OCI-LY7 (cell line): ENCODE measurements at places on chromosomes 1 and 21. TPM values are rescaled to one million over a fixed set of nuclear protein-coding genes. Genes with fewer than 3 reads are reported as not detected.

The GALE gene
- 16.0 and 16.8 TPM in 2 replicates for total RNA-seq

The PRELP gene
- total RNA-seq: not detected in 2 replicates

The SLC25A24 gene
- not detected in 2 replicates for total RNA-seq

GRCh38 chr1:205791568-205792180, 16.4 kb upstream of the RAB29 start:
- DNase-seq: peak; percentile 70

GRCh38 chr1:209710847-209711246, 6.2 kb downstream of the HSD11B1 start:
- no peak for DNase-seq

DNA sequence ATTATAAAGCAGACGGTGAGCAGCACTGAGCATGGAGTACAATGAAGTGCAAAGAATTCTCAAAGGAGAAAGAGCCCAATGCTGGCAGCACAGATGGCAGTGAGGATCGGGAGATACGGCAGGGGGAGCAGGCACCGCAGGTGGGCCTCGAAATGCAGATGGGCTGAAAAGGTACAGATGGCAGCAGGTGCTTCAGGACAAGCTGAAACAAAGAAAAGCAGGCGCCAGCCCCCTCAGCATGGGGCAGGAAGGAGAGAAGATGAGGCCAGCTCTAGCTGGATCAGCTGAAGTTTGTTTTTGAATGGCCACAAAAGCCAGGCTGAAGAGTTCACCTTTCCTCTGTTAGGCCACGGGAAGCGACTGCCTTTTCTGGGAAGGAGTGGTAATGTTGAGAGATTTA, 7.7 kb downstream of the CFAP298 start:
- DNase-seq: no peak

DNA sequence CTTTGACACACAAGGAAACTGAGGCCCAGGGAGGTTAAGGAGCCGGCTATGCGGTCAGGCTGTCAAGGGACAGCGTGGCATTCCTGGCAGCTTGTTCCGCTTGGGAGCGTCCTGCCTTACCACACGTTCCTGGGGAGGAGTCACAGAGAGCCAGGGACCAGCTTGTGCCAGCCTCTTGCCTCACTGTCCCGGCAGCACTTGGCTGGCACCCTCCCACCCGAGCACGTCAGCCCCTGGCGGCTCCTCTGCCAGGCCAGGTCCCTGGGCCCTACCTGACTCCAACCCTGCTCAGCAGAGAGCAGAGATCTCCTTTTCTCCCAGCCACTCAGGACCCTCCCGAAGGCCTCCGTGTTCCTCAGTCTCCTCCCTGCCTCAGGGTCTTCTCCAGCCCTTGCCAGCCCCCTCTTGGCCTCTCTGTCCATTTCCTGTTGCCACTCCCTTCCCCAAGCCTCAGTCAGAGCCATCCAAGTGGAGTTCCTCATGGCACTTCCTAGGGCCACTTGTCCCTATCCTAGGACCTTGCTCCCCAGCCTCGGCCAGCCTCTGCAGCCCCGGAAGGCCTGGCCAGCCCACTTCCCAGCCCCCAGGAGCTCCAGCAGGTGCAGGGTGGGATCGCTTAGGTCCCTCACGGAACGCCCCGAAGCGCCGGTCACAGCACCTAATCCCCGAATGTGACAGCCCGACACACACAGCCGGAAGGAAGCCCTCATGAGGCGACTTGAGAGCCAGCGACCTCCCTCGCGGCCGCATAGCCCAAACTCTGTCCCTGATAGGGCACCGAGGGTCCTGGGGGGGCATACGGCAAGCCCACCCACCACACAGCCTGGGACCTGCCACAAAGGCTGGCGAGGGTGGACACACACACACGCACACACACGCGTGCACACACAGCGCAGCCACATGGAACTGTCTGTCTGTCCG, 130.3 kb downstream of the CASZ1 start:
- DNase-seq: no peak

DNA sequence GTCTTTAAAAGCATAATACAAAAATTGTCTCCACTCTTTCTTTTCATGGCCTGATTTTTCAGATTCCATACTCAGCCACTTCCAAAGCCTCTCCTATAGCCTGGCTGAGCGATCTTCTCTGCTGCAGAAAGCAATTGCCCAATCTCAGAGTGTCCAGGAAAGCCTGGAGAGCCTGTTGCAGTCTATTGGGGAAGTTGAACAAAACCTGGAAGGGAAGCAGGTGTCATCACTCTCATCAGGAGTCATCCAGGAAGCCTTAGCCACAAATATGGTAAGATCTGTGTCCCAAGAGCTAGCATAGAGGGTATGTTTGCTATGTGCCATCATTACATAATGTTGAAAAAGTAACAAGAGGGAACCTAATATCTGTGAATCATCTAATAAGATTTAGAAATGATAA, 130.7 kb upstream of the BMP8A start:
- DNase-seq: no peak

GRCh38 chr21:25999921-26000582, 170.5 kb downstream of the APP start:
- DNase-seq: no peak
